ENCODE measurements at places on chromosomes 12 and 14.

DNA sequence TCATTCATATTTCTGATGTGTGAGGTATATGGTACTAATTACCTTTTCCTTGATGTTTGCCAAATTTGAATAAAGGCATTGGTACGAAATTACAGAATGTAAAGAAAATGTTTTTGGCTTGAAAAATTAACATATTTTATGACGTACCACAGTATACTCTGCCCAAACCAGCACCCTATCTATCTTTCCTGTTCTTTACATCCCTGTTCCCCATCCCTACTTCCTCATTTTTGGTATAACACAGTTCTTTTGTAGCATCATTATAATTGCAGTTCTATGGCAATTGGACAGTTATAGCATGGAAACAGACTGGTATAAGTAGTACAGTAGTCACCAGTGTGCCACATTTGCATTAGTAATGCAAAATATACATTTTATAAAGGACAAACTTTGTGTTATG, 7.0 kb upstream of the CCT2 start:
- no peak for DNase-seq

GRCh38 chr14:64715628-64716412, 11.6 kb downstream of the PLEKHG3 start:
- no peak for DNase-seq

GRCh38 chr14:104387022-104388010, 192.2 kb upstream of the C14orf180 start:
- DNase-seq: peak; percentile 47

DNA sequence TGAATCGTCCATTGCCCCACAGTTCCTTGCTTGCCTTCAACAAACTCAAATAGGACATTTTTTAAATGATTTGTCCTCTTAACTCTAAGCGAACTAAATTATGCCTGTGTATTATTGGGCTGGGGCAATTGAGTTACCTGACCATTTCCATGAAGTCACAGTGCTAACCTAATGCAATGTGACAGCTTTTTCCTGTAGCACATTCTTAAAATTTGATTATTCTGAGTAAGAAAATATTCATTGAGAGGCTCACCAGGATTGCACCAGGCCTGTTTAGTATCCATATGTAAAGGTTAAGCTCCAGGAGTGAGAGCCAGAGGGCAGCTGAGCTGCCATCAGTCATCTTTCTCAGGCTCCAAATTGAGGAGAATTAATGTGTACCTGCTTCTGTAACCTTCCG, 90.9 kb downstream of the GPR65 start:
- DNase-seq: no peak
